ENCODE measurements at places on chromosomes 2 and 18. TPM values are rescaled to one million over a fixed set of nuclear protein-coding genes. Genes with fewer than 3 reads are reported as not detected.

The MRO gene
- total RNA-seq = not detected

The DYNAP gene
- not detected for total RNA-seq

GRCh38 chr2:50719837-50720696 is 311.9 kb downstream of the NRXN1 start:
- no peaks in the 10 kb centered on the region for H3K27me3 ChIP-seq
- H3K27ac ChIP-seq = no peak overlapping the region
- no peak overlapping the region for H3K4me3 ChIP-seq

DNA sequence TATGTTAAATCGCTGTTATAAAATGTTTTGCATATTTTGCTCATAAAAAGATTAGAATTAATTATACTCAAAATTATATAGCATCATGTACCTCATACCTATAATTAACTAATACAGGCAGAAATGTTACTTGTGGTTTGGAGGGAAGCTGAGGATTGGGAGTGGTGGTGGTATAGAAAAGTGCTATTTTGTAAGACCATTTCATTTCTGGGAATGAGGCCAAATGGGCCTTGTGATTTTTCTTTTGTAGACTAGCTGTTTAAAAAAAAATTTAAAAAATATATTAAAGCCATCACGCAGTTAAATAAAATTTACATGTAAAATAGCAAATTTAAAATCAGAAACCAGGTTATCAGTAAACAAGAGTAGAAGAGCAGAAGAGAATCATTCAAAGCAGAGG is 560.8 kb upstream of the FAM98A start:
- H3K4me1 ChIP-seq = no peaks in the 10 kb centered on the region
- H3K27me3 ChIP-seq = no peaks in the 10 kb centered on the region
- H3K4me3 ChIP-seq = no peak overlapping the region
- DNase-seq = no peak
- no peaks in the 10 kb centered on the region for H3K36me3 ChIP-seq

- no peak overlapping the region for H3K4me3 ChIP-seq
- no peaks in the 10 kb centered on the region for H3K4me1 ChIP-seq
- H3K27me3 ChIP-seq = no peaks in the 10 kb centered on the region
Measured at GRCh38 chr2:36664696-36665076, 31.8 kb upstream of the VIT start.

Data from activated naive CD8-positive, alpha-beta T cell treated with anti-CD3 and anti-CD28 coated beads, Interleukin-2, amount 10 ng/mL, durations not matched to agents 7 days and 5 days (primary cell).